ENCODE measurements at places on chromosomes 4 and X.

- DNase-seq, result no peak
Observed at GRCh38 chrX:77597511-77597910, 150.3 kb downstream of the FGF16 start.

- no peak for DNase-seq
Observed at GRCh38 chr4:43763029-43763610, 685.5 kb downstream of the KCTD8 start.

GRCh38 chrX:153875391-153876111, 10.4 kb downstream of the L1CAM start:
- peak; percentile 41 for DNase-seq

DNA sequence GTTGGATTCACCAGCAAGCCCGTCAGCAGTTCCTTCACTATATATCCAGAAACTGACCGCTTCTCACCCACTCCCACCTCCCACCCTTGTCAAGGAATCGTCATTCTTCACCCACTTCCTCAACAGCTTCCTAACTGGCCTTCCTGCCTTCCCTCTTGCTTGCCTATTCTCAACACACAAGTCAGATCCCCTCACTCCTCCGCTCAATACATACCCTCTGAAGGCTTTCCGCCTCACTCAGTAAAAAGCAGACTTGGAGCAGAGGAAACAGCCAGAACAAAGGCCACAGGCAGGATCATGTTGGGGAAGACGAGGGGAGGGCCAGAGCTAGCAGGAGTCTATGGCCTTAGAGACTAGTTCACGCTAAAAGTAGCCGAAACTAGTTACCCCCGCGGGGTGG, 23.7 kb downstream of the RWDD4 start:
- no peak for DNase-seq

GRCh38 chr4:119289313-119289712, 32.6 kb downstream of the FABP2 start:
- DNase-seq, result no peak

DNA sequence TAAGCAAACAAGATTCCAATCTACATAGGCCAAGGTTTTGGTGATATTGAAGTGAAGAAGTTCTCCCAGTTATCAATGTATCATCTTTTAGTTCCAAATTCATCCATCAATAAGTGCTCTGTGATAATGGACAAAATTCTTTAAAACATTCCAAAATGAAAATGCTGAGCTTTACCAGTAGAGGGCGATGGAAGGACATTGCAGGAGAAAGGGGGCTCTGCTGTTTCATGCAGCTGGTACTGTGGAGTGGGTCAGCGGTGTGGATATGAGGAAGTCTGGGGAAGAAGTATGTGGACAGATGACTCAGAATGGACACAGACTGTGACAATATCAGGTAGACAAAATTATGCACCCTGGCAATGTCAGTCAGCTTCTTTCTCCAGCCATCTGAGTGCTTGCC, 46.6 kb upstream of the HS6ST2 start:
- DNase-seq, result no peak

DNA sequence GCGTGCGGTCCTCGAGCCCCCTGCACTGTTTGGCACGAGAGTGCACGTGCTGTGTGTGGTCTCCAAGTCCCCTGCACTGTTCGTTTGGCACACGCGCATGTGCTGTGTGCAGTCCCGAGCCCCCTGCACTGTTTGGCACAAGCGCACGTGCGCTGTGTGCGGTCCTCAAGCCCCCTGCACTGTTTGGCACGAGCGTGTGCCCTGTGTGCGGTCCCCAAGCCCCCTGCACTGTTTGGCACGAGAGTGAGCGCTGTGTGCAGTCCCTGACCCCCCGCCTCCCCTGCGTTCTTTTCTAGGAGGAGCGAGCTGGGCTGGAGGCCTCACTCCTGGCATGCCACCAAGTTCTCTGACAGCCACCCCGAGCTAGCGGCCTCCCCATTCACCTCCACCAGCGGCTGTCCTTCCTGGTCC, 76.5 kb upstream of the CLDN34 start:
- no peak for DNase-seq

GRCh38 chr4:4461850-4462249, 74.9 kb downstream of the NSG1 start:
- no peak for DNase-seq

- DNase-seq, result no peak
Observed at GRCh38 chrX:78514852-78515251, 144.3 kb downstream of the RTL3 start.

DNA sequence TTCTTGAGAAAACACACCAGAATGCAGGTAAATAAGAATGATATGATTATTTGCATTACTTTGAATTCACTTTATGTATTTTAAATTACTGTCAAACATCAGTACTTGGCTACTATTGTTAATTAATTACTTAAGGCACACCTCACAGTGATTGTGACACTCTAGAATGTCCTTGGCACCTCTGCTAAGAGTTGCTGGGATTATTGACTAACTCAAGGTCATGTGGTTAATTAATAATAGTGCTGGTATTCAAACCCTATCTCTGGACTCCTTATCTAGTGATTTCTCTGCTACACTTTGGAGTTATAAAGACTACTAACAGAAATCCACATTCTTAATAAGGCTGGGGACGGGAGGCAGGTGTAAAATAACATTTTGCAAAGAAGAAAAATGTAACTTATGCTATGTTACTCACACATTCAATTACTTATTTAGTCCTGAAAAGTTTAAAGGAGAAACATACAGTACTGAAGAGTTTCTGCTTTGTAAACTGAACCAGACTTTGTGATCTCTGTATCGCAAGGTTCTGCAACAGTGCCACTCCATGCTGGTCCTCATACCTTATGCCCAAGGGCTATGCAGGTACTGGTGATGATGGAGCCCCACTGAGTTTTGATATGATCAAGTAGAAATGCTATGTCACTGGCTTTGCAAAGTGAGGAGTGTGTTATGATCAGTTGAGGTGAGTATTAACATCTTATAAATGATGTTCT, 242.7 kb downstream of the MID1IP1 start:
- DNase-seq, result no peak

- DNase-seq, result no peak
Observed at GRCh38 chrX:84933956-84934556, 69.6 kb upstream of the APOOL start.

GRCh38 chr4:19707876-19708275, 543.8 kb upstream of the SLIT2 start:
- no peak for DNase-seq

DNA sequence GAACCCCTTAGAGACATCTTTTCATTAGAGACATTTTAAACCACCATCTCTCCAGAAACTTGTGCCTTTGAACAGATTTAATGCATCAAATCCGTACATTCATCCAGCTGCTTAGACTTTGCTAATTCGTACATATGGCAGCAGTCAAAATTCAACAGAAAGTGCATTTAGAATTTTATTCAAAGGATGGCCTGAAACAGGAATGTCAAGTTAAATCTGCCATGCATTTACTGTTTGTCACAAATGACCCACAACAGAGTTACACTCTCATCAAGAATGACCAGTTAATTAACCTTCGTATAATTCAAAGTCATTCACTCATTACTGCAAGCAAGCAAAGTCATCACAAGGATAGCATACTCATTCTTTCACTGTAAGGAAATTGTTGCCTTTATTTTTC, 284.3 kb downstream of the SLC7A11 start:
- no peak for DNase-seq

- DNase-seq, result no peak
Observed at GRCh38 chrX:130176354-130176776, 4.6 kb downstream of the RAB33A start.

DNA sequence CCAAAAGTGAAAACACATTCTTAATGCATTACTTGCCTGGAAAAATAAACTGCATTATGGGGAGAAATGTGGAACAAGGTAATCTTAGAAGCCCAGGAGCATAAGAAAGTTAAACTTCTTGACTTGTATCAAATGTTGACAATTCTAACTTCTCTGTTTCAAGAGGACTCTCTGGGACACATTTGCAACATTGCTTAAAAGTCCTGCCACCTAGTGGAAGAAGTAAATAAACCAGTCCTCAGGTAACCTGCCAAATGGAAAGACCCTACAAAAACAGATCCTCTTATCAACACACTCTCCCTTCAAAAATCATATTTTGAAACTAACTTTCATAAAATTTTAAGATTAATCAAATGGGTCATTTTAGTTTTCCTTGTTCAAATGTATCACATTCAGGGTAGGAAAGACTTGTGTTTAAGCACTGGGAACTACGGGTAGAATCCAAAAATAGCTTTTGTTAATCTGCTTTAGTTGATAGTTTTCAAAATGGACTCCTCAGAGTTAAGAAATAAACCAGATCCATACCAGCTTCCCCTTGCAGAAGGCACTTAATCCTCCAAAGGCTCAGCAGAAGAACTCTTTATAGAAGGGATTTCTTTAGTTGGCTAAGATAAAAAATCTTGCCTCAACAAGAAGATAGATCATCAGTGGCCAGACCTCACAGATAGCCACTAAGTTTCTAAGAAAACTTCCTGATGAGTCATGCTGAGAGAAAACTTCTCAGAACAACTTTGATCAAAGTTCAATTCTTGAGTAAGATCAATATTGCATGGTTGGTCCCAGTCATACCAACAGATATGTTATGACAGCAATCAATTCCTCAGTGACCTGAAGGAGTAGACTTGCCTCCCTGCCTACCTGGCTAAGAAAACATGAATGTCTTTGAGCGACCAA, 141.7 kb downstream of the HHIP start:
- no peak for DNase-seq

DNA sequence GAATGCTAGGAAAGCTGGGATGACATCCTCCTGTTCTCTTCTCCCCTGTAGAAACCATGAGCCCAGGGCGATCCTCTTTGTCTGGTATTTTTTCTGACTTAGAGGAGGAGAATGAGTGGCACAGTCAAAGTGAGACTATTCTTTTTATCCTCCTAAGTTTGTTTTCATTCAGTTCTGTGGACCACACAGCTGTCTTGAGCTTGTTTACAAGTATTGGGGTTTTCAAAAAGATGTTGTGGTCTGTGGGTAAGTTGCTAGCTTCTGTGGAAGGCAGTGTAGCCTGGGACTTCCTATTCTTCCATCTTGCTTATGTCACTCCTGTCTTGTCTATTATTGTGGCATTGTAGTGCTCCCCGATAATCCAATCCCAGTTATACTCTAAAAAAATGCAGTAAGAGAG, 223.0 kb downstream of the PAPSS1 start:
- no peak for DNase-seq

DNA sequence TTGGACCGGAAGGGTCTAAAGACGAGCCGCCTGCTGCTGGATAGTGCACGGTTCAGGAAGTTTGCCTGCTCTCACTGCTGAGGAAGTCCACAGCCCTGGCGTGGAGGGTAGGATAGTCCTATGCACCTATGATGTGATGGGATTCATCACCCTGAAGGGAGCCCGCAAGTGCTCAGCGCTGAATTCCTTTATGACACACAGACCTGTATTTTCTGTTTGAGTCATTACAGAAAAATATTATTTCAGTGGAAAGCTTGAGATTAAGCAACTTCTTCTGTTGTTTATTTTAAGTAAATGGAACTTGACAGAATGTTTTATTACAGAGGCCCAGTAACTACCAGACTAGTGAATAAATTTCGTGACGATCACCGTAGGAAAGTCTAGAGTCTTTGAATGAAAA, 123.2 kb downstream of the TRIML1 start:
- DNase-seq, result no peak

- DNase-seq, result no peak
Observed at GRCh38 chrX:103780336-103781061, 3.9 kb downstream of the PLP1 start.

GRCh38 chr4:76666944-76667532, 230.9 kb downstream of the SOWAHB start:
- no peak for DNase-seq

GRCh38 chr4:5932035-5932568, 39.2 kb upstream of the CRMP1 start:
- DNase-seq, result no peak

DNA sequence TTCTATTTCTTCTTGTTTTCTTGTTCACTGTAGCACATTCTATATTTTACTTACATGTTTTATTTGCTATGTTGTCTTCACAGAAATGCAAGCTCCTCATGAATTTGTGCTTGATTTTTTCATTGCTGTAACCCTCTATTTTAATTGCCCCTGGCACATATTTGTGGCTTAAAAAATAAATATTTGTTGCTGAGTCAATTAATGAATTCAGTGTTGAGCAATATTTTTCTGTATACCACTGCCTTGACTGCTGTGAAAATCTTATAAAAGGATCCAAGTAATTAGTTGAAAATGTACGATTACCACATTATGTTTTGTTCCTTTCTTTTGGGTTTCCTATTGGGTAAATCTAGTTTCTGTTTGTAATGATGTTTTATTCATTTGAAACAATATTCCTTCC, 68.5 kb downstream of the FAM47A start:
- DNase-seq, result no peak

- no peak for DNase-seq
Observed at GRCh38 chr4:74414149-74414809, 30.7 kb upstream of the AREG start.

GRCh38 chr4:63379750-63380522, 1029.3 kb downstream of the TECRL start:
- DNase-seq, result no peak

DNA sequence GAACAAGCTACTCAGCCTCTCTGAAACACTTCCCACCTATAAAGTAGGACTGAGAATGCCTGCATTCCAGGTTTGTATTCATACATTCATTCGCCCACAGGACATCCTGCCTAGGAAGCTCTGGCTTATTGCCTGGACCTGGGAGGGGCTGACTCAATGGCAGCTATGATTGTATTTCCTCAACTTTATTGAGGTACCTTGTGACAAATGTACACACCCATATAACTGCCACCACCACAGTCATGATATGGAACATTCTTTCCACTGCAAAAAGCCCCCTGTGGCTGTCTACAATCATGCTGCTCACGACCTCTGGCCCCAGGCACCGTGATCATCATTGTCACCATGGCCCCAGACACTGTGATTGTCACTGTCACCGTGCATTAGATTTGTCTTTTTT, 68.3 kb downstream of the ABLIM2 start:
- no peak for DNase-seq

DNA sequence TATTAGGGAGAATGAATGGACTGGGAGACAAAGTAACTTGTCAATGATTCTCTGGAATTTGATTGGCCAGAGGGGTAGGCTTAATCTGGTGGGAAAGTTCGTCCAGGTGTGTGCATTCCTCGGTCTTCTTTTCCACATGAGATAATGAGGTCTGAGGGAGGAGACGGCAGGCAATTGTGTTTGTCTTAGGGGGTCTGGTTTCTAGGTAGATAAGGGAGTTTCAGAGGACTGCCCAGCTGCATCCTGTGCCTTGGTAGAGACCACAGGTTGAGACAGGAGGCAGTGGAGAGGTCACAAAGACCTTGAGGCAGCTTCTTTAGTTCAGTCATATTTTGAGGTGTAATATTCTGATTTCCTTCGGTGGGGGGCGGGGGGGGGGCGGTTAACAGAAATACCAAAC, 4.3 kb downstream of the MGST2 start:
- no peak for DNase-seq

DNA sequence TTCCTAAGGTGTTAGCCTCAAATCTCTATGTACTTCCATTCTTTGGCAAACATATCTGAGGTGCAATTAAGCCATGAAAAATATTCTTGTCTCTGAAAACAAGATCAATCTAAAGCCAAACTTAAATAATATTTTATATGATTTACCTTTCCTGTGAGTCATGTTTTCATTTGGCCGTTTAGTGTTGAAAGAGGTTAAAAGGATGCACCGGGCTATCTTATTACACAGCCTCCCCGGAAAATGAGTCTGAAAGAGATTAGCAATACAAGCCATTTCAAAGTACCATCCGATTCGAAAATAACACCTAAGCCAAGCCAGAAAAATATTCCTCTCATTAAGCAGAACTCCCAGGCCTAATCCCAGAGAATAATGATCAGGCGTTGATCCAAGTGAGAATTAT, 161.5 kb upstream of the EPHA5 start:
- DNase-seq, result no peak

GRCh38 chr4:121380776-121381462, at the start of gene QRFPR:
TSS of gene QRFPR (minus strand) at chr4:121381018. CDS start at chr4:121380647, 371 bp downstream.
- DNase-seq, result no peak

Data from activated CD4-positive, alpha-beta T cell treated with anti-CD3 and anti-CD28 coated beads for 24 hours (primary cell).